ENCODE measurements at places on chromosomes 12 and 14.

DNA sequence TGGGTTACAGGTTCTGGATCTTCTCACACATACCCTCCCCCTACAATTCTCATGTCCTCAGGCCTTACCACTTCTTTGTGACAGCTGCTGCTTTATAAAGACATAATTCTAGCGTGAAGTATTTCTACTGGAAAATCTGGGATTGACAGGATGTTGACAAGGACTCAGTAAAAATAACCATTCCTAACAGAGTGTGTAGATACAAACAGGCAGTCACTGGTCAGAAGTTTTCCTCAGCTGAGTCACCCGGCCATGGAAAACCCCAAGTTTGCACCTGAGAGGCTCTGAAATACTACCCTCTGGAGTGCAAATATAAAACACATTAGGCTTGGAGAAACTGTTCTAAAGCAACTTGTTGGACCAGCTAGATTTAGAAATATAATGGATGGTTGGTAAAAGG, 54.4 kb downstream of the SPPL3 start:
- DNase-seq: no peak

GRCh38 chr14:85479306-85479705, 50.6 kb upstream of the FLRT2 start:
- DNase-seq: no peak

DNA sequence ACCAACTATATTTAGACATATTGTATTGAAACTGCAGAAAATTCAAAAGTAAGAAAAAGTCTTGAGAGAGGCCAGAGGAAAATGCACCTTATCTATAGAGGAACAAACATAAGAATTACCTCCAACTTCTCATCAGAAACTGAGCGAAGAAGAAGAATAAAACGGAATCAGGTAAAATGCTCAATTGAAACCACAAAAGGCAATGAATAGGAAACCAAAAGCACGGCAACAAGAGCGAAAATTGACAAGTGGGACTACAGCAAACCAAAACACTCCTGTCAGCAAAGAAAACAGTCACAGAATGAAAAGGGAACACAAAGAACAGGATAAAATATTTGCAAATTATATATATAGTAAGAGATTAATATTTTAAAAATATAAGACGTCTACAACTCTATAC, 61.9 kb upstream of the PARP11 start:
- DNase-seq: no peak

GRCh38 chr14:38999949-39000348, 103.1 kb downstream of the SEC23A start:
- no peak for DNase-seq

Measured in D341Med (cell line).